ENCODE measurements at places on chromosomes 7 and 10. TPM values are rescaled to one million over a fixed set of nuclear protein-coding genes. Genes with fewer than 3 reads are reported as not detected.
A peak's percentile ranks its signal among the peaks of the same experiment; 100 is the strongest.

GRCh38 chr10:115861455-115861854 is 411.6 kb downstream of the GFRA1 start:
- no peak overlapping the region for H3K27ac ChIP-seq
- no peaks in the 10 kb centered on the region for H3K4me1 ChIP-seq
- H3K36me3 ChIP-seq: no peaks in the 10 kb centered on the region
- H3K27me3 ChIP-seq: no peaks in the 10 kb centered on the region
- DNase-seq: no peak
- no peak overlapping the region for H3K4me3 ChIP-seq

DNA sequence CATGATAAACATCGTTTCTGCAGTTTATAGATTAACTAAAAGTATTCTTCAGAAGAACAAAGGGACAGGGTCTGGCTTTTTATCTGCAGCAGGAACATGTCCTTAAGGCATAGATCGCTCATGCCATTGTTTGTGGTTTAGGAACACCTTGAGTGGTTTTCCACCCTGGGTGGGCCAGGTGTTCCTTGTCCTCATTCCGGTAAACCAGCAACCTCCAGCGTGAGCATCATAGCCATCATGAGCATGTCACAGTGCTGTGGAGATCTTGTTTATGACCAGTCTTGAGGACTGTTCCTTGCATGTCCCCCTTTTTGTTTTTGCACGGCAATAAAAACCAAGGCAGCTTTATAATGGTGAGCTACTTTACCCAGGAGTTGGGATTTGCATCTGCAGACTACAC is 33.9 kb downstream of the STOX1 start:
- peaks cover 21% of the 10 kb centered on the region for H3K36me3 ChIP-seq
- H3K27me3 ChIP-seq: peaks cover 5% of the 10 kb centered on the region
- peaks cover 6% of the 10 kb centered on the region for H3K4me1 ChIP-seq
- no peak overlapping the region for H3K27ac ChIP-seq

DNA sequence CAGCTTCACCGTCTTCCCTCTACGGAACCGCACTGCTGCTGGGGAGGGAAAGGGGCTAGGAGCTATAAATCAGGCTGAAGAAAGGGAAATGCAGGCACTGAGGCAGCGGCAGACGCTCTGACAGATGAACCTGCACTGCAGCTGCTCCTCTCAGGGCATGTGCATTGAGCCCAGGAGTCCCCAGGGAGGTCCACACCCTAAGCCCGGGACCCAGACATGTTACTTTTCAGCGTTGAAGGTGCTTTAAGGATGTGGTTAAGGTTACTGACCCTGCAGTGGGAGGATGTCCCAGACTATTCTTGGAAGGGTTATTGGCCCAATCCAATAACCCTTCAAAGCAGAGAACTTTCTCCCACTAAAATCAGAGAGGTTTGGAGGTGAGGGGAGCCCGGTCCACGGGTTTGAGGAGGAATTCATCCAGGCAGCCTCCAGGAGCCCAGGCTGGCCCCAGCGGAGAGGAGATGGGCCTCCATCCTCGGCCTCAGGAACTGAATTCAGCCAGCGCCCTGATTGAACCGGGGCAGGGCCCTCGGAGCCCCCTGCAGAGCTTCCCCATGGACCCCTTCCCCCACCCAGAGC is 75.4 kb downstream of the ADARB2 start:
- H3K4me1 ChIP-seq: peaks cover 2% of the 10 kb centered on the region
- H3K27ac ChIP-seq: no peak overlapping the region
- no peak for DNase-seq
- H3K27me3 ChIP-seq: peaks cover 6% of the 10 kb centered on the region

DNA sequence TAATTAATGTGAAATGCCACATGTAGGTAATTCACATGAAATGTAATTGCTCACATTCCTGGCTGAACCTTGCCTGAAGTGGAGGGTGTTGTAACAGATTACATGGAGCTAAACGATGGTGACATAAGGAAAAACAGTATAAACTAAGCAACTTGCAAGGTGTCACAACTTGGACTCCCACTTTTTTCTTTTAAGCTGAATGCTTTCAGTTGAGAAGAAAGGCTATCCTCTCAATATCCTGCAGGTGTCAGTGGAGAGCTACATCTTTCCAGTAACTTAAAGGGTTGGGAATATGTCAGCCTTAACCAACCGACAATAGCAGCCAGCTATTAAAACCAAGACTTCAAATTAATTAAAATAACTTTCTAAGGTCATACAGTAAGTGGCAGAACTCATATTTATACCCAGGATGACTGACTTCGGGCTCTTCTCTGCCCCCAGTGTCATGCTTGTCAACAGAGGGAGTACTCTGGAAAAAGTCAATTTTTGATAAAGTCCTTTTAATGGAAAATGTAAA is 33.7 kb downstream of the NRBF2 start:
- DNase-seq: peak; percentile 54
- H3K27me3 ChIP-seq: no peaks in the 10 kb centered on the region
- no peak overlapping the region for H3K4me3 ChIP-seq
- H3K4me1 ChIP-seq: peaks cover 6% of the 10 kb centered on the region
- H3K36me3 ChIP-seq: peaks cover 6% of the 10 kb centered on the region

- no peak overlapping the region for H3K27ac ChIP-seq
- H3K4me1 ChIP-seq: peaks cover 8% of the 10 kb centered on the region
- no peak overlapping the region for H3K4me3 ChIP-seq
- H3K36me3 ChIP-seq: no peaks in the 10 kb centered on the region
- no peak for DNase-seq
Measured at GRCh38 chr7:41731493-41732435, 28.9 kb upstream of the INHBA start.

GRCh38 chr7:100021297-100021696 is 5.9 kb downstream of the ZKSCAN1 start:
- H3K27ac ChIP-seq: no peak overlapping the region
- H3K27me3 ChIP-seq: peaks cover 7% of the 10 kb centered on the region
- peaks cover 39% of the 10 kb centered on the region for H3K36me3 ChIP-seq
- no peak for DNase-seq
- H3K4me1 ChIP-seq: peaks cover 9% of the 10 kb centered on the region

DNA sequence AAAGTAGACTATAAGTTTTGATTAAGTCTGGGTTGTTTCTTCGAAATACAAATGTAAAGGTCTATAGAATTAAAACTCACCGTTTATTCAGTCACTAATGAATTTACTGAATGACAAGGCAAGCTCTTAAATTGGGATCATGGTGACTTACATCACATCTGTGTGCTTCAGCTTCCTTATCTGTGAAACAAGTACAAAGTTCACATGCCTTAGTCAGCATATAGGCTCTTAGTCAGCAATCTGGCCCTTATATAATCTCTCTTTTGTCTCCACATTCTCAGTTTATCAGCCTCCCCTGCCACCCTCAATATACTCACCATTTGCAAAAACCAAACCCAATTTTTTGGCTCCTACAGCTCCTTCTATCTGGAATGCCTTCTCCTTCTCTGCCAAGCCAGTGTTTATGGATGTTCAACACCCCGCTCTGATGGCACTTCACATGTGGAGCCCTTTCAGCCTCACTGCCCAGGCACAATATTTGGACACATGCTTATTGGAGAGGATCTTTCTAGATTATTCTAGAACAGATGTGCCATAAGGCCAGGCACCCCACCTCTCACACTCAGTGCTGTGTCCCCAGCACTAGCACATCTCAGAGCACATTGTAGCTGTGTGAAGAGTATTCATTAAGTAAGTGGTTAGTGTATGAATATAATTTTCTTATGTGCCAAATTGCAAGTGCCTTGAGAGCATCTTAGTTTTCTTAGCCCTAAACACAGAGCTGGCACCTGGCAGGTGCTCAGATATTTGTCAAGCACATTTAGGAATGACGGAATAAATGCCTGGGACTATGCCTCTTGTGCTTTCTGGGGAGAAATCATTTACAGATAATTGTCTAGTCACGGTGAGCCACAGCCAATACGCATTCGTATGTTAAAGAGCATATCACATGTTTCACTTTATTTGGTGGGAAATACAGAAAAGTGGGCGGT is 9.8 kb upstream of the LAMB1 start:
- DNase-seq: no peak
- no peaks in the 10 kb centered on the region for H3K27me3 ChIP-seq
- H3K36me3 ChIP-seq: no peaks in the 10 kb centered on the region
- no peak overlapping the region for H3K4me3 ChIP-seq

DNA sequence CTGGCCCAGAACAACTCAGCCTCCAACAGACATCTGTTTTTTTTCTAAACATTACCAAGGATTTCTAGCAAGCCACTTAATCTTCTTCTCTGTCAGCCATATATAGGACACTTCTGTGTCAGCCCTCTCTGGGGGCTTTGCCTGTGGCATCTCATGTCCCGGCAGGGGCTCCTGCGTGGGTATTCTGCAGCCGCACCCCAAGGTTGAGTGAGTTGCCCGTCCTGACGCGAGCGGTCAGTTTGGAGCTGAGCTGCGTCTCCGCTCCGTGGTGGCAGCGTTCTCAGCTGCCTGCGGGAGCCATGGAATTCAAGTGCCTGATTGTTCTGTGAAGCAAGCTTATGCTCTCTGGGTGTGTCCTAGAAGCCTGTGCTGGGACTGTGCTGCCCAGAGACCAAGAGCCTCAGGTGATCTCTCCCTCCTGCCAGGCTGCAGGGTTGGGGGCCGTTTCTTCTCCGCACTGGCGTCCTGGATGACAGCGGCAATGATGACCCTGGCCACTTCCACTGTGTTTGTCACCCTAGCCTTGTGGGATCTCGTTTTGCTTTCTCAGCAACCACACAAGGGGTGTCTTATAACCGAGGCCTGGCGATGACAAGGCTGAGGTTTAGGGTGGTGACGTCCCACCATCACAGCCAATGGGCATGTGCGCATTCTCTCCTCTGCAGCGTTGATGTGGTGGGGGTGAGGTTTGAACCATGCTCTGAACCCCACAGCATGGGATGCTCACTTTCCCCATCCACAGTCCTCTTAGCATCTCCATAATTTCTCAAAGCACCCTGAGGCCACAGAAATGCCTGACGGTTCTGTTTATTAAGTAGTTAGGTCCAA is 612.6 kb upstream of the FOXK1 start:
- H3K27me3 ChIP-seq: peaks cover 9% of the 10 kb centered on the region
- H3K4me1 ChIP-seq: peaks cover 4% of the 10 kb centered on the region
- H3K4me3 ChIP-seq: no peak overlapping the region
- no peak overlapping the region for H3K27ac ChIP-seq
- peaks cover 6% of the 10 kb centered on the region for H3K36me3 ChIP-seq

GRCh38 chr10:77849039-77849664 is 77.4 kb downstream of the DLG5 start:
- H3K4me1 ChIP-seq: peaks cover 35% of the 10 kb centered on the region
- peaks cover 27% of the 10 kb centered on the region for H3K36me3 ChIP-seq
- H3K27ac ChIP-seq: no peak overlapping the region
- no peak for DNase-seq

- H3K36me3 ChIP-seq: no peaks in the 10 kb centered on the region
- no peak overlapping the region for H3K27ac ChIP-seq
- no peak overlapping the region for H3K4me3 ChIP-seq
Measured at GRCh38 chr7:127530148-127530547, 55.2 kb downstream of the GCC1 start.

DNA sequence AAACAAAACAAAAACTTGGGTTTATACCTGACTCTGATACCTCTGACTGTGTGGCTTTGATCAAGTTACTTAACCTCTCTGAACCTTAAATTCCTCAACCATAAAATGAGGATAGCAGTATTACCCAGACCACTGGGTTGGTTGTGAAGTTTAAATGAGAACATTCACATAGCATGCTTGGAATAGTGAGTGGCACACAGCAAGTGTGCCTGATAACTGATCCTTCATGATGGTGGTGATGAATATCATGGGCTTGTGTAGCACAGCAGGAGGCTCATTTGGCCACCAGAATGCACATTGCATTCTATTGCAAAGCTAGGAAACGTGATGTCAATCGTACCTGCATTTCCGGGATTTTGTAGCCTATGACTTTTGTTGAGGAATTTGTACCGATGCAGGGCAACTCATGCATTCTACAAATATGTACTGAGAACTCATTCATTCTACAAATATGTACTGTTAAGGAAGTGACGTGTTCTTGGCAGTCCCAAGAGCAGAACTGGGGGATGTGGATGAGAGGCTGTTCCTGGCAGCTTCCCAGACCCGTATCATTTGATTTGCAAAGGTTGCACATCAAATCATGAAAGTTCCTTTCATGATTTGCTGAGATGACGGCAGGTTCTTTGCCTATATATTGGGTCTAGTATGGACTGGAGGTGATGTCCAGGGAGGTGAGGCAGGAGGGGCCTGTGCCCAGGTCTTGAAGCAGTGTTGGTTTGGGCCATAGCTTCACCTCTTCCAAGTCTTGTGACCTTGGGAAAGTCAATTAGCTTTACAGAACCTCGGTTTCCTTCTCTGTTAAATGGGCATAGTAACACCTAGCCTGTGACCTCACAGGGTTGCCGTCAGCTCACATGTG is 94.6 kb upstream of the SMNDC1 start:
- H3K4me3 ChIP-seq: no peak overlapping the region
- peak overlapping the region; percentile 27 for H3K27ac ChIP-seq
- H3K27me3 ChIP-seq: peaks cover 8% of the 10 kb centered on the region
- peaks cover 5% of the 10 kb centered on the region for H3K36me3 ChIP-seq

DNA sequence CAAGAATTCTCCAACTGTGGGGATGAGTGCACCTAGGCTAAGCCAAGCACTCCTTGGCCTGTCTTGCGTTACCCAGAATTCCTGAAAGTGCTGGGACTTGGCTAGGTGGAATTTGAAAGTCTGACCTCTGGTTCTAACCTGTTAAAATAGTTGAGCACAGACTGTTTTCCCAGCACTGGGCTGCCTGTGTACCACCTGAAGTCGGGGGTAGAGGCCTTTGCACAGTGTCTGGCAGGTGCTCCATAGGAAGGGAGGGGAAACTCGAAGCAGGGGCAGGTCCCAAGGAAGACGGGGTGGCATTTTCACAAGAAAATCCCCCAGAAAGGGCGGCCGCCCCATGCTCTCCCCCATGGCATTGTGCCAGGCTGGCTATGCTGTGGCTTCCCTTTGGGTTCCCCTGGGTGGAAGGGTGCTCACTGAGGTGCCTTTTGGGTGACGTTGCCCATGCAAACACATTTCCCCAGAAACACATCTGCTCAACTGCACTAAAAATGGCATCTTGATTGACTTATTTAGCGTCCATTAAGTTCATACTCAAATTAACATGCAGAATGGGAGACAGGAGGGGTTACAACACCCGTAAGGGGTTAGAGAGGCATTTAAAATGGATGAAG is 62.9 kb downstream of the SYPL1 start:
- no peak overlapping the region for H3K4me3 ChIP-seq
- no peaks in the 10 kb centered on the region for H3K4me1 ChIP-seq
- H3K27me3 ChIP-seq: no peaks in the 10 kb centered on the region
- no peak for DNase-seq
- H3K27ac ChIP-seq: no peak overlapping the region

NEUROG3 gene
- not detected for total RNA-seq

GIMAP7 gene
- 2.2 TPM for total RNA-seq

TRIM50 gene
- 0.54 TPM for total RNA-seq

LIPJ gene
- total RNA-seq: not detected

C10orf88 gene
- total RNA-seq: 9.9 TPM

RNF32 gene
- total RNA-seq: 1.9 TPM

CPEB3 gene
- 2.4 TPM for total RNA-seq

CDH23 gene
- total RNA-seq: 0.54 TPM

All from endothelial cell (in vitro differentiated cells).